Pulmonary artery endothelial cell (primary cell): ENCODE measurements at places on chromosomes 5 and 9.

DNA sequence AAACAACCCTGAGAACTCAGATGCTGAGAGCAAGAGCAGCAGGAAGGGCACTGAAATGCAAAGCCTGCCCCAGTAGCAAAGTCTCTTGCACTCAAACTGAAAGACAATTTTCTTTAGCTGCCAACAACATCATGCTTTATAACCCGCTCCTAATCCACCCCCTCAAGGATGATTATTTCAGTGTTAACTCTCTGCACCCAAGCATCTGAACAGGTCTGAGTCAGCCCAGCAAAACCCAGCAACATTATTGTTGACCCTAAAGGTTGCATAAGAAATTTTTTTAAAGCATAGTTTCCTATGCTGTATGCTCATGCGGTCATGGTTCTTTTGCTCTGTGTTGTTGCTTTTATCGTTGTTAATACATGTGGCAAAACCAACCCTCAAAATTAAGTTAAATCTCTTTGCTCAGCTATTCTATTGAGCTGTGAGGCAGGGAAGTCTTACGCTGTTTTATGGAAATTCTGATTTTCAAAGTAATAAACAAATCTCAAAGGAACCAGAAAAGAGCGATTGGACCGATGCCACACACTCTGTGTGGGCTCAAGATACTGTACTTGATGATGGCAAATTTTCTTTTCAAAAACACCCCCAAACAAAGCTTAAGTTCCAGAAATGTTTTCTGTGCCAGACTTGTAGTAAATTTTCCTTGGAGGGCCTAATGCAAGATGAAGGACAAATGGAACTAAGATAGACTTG lies 440.6 kb upstream of the MPDZ start:
- DNase-seq: no peak

DNA sequence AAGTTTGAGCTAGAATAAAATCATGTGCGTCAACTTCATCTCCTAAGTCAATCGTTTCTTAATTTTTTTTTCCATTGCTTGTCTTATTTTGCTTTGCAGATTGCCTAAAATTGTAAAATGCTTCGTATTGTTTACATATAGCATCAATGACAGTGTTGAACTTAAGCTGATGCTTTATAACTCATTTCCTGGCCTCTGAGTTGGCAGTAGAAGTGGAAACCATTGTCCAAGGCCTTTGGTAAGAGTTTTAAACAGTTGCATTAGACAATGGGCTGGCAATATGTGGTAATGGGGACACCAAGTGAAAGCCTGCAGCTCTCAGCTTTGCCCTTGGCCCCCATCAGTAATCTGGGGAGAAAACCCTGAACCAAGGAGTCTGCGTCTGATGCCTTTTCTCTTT lies 154.8 kb upstream of the GAS1 start:
- DNase-seq: no peak

DNA sequence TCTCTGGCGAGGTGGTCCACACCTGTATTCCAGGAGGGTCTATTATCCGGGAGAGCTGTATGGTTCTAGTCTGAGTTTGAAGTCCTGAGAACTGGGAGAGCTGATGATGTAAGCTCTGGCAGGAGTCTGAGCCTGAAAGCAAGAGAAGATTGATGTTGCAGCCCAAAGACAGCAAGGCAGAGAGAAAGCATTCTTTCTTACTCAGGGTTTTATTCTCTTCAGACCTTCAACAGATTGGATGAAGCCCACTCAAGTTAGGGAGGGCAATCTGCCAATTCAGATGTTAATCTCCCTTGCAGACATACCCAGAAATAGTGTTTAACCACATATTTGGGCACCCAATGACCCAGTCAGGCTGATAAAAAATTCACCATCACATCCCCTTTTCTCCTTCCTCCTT lies 159.1 kb downstream of the CCDC171 start:
- no peak for DNase-seq

- DNase-seq: no peak
Observed at GRCh38 chr9:121404906-121405305, 34.9 kb upstream of the STOM start.

DNA sequence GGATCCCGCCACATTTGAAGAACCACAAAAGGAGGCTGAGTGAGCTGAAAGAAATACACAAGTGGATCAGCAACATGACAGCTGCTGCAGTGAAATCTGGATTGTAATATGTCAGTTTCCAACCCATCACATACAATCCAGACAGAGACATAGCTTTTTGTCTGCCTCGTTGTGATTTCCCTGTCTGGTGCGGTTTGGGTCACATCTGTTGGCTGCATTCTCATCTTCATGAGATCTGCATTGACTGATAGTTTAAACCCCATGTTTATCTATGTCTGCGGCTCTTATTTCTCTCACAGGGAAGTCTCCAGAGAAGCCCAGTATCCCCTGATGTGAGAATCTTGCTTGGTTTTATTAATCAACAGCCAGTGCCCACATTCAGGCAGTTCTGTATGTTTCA lies 403.1 kb upstream of the ZNF608 start:
- DNase-seq: no peak

- no peak for DNase-seq
Observed at GRCh38 chr9:87855061-87855460, 27.6 kb upstream of the SPATA31E1 start.

DNA sequence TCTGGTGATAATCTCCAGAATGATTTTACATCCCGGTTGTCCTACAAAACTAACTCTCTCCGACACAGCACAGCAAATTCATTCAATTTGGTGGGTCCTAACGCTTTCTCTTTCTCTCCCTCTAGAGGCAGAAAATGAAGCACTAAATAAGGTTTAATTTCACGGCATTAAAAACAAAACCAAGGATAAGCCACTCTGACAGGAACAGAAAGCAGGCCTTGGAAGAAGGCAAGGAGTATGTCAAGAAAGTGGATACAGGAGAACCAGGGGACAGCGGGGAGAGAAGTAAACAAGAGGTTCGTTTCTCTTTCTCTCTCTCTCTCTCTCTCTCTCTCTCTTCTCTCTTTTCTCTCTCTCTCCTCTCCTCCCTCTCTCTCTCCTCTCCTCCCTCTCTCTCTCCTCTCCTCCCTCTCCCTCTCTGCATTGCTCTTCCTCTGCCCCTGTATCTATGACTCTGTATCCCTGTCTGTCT lies 49.8 kb downstream of the EBF1 start:
- no peak for DNase-seq

DNA sequence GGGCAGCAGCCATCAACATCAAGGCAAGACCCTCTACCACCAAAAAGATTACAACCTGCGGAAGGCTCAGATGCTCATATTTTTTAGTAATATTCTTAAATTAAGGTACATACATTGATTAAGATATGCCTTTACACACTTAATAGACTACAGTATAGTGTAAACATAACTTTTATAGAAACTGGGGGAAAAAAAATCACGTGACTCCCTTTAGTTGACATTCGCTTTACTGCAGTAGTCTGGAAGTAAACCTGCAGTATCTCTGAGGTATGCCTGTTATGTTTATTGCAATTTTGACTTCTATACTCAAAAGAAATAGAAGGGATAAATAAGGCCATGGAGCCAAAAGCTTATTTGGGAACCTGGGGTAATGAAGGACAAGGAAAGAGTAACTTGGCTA lies 15.1 kb upstream of the GCNT4 start:
- DNase-seq: no peak
